ENCODE measurements at places on chromosomes 4 and X.
A peak's percentile ranks its signal among the peaks of the same experiment; 100 is the strongest.

GRCh38 chr4:141006242-141006802, 126.9 kb downstream of the RNF150 start:
- no peak for DNase-seq

DNA sequence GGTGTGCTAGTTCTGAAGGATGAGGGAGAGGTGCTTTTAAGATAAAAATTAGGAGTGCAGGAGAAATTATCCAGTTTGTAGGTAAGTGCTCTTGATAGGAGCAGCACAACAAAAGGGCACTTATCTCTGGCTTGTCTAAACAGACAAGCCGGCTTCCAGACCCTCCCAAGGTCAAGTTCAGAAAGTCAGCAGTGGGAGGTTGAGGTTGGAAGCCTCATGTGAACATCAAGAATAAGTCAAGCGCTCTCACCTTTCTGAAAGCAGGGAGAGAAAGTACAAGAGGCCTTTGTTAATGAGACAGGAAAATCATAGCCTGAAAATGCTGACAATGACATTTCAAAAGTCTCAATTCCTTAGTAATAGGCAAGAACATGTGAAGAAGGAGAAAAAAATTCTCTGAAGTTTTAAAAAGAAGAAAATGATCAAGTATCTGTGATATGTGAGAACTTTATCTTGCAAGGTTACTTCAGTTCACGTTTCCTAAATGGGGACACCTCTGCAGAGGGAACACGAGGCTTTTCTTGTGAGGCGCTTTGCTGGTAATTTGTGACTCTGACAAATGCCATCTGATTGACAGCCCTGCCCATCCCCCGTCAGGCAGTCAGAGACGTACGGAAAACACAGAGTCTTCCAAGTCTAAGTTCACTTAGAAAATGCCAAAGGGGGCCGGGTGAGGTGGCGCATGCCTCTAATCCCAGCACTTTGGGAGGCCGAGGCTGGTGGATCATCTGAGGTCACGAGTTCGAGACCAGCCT, 62.2 kb downstream of the TIGD2 start:
- DNase-seq = no peak

- DNase-seq = peak; percentile 32
Measured at GRCh38 chr4:140092094-140092851, 61.7 kb downstream of the MAML3 start.

DNA sequence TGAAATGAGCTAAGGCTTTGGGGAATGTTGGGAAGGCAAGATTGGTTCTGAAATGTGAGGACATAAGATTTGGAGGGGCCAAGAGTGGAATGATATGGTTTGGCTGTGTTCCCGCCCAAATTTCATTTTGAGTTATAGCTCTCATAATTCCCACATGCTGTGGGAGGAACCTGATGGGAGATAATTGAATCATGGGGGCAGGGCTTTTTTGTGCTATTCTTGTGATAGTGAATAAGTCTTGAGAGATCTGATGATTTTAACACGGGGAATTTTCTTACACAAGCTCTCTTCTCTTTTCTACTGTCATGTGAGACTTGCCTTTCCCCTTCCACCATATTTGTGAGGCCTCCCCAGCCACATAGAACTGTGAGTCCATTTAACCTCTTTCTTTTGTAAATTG, 157.6 kb upstream of the C1QTNF7 start:
- no peak for DNase-seq

DNA sequence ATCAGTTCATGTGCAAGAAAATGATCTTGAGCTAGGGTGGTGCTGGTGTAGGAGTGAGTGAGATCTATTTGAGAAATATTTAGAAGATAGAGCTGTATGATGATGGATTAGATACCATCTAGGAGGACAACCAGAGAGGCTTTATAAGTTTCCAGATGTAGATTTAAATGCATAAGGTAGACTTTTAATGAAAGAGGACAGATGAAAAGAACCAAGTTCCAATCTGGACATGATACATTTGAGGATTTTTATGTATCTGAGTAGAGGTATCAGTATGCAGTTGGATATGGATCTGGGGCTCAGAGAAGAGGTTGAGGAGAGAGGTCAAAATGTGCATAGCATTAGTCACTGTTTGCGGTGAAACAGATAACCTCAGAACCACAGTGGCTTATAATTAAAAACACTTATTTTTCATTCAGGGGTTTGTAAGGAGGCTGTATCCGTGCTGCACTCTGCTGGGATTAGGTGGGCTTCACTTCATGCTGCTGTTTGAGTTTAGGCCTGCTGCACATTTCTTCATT, 348.7 kb downstream of the BMPR1B start:
- DNase-seq = peak; percentile 12

- DNase-seq = peak; percentile 56
Measured at GRCh38 chr4:141851246-141851891, 215.0 kb downstream of the IL15 start.

DNA sequence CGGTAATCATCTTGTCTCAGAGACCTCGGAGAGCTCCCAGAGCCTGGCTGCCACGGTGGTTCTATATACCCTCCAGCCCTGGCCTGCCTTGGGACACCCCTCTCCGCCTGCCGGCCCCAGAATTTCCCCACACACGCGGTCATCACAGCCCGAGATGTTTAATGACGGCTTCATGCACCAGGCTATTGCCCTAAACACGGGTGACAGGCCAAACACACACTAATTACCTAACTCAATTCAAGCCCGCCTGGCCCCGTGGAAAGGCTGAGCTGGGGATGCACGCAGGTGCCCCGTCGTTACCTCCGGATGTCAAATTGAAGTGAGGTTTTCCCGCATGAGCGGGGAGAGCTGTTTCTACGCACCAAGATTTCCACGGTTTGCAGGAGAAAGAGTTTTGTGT, 72.9 kb upstream of the PPP2R3B start:
- no peak for DNase-seq

DNA sequence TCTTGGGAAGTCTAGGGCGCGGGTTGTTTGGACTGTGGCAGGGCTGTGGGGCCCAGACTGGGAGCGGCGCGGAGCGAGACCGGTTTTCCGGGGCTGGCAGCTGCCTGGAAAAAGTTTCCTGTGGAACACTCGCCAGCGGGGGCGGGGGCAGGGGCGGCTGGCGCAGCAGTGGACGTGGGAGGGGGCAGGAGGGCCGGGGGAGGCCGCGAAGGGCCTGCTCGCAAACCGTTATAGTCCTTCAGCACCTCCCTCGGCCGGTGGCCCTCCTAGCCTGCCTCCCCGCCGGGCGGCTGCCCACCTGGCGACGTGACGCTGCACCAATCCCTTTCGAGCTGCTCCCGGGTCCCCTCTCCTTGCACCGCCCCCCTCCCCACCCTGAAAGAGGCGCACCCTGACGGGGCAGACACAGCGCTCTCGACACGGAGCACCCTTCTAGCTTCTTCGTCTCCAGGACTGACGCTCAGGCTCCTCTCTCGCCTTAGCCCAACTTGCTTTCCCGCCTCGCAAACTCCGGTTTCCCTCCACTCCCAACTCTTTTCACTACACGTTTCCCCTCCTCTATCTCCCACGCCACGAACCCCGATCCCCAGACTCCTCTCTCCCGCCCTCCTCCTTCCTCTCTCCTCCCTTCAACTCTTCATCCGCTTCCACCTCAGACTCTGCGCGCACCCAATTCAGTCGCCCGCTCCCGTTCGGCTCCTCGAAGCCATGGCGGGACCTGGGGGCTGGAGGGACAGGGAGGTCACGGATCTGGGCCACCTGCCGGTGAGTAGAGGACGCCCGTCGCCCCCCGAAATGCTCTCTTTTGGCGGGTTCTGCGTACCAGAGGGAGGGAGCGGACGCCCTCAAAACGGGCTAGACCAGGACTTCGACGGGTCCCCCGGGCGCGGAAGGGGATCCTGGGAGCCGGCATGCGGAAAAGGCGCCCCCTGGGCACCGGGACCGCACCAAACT, at the start of gene NRK:
Gene NRK, plus strand, starts transcription at position 402 of the 954 bp plus-strand sequence. Its CDS starts 307 bp downstream, at position 709.
- peak; percentile 35 for DNase-seq

GRCh38 chrX:129845616-129846190, 2.0 kb upstream of the ZDHHC9 start:
- no peak for DNase-seq

DNA sequence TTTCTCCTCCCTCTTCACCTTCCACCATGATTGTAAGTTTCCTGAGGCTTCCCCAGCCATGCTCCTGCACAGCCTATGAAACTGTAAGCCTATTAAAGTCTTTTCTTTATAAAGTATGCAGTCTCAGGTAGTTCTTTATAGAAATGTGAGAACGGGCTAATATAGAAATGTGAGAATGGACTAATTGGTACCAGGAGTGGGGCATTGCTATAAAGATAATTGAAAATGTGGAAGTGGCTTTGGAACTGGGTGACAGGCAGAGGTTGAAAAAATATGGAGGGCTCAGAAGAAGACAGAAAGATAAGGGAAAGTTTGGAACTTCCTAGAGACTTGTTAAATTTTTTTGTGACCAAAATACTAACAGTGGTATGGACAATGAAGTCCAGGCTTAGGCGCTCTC, 959.3 kb downstream of the SH3BGRL start:
- no peak for DNase-seq

DNA sequence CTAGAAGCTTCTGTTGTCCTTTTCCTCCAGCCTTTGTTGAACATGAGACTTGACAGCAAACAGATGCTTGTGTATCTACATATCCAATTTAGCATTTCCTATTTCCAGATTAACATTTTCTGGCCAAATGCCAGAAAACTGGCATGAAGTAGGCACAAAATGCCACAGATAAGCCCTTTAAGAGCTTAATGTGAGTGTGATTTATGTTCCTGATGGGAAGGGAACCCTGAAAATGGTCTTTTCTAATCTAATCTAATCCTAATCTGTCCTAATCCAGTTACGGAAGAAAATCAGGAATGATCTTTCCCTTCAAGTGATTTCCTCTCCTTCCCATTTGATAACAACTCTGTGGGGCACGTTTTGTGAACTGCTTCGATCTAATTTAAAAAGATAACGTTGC, 133.0 kb upstream of the C1QTNF7 start:
- DNase-seq = no peak

DNA sequence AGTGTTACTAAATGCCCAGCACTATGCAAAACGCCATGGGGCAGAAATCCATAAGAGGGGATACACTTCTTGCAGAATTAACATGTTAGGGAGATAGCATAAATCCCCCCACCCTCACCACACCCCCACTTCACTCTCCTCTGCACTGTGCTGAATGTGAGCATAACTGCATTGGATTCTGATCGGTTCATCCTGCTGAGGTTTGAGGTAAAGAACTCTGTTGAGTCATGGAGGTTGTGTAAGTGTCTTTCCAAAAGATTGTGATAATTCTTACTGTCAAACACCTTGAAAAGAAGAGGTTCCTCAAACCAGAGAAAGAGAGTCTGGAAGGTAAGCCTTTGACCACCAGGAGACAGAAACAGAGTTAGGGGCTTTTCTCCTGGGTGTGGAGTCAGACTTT, 43.6 kb downstream of the RBM47 start:
- no peak for DNase-seq

GRCh38 chrX:44144177-44144945, 171.2 kb upstream of the NDP start:
- DNase-seq = no peak

- DNase-seq = no peak
Measured at GRCh38 chr4:100826808-100827548, 309.2 kb upstream of the EMCN start.

DNA sequence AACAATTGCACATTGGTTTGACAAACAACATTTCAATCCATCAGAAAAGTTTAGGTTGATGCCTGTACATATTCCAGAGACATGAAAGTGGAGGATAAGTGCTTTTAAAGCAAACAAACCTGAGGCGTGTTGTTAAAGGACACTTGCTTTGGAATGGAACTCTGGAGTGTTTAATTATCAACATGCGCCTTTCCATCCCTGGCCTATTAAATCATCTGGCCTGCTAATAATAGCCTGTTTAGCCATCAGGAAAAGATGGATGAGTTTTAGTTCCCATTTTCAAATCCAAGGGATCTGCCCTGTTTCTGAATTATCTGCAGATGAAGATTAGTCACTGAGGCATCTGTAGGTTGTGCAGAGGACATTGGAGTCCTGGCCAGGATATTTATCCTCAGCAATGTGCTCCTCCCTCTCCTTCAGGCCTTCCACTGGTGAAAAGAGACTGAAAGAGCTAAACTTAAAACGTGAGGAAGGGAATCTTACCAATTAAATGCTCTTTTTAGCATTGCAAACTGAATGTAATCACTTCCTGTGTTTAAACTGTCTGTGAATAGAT, 388.9 kb downstream of the PPARGC1A start:
- DNase-seq = no peak

DNA sequence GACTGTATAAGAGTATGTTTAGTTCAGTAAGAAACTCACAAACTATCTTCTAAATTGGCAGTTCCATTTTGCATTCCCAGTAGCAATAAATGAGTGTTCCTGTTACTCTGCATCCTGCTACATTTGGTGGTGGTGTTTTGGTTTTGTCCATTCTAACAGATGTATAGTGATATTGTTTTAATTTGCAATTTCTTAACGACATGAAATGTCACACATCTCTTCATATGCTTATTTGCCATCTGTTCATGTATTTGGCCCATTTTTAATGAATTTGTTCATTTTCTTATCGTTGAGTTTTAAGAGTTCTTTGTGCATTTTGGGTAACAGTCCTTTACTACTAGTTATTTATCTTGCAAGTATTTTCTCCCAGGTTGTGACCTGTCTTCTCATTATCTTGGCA, 232.2 kb downstream of the TMA16 start:
- DNase-seq = no peak

- DNase-seq = no peak
Measured at GRCh38 chr4:180350901-180351300, 1892.3 kb upstream of the TENM3 start.

DNA sequence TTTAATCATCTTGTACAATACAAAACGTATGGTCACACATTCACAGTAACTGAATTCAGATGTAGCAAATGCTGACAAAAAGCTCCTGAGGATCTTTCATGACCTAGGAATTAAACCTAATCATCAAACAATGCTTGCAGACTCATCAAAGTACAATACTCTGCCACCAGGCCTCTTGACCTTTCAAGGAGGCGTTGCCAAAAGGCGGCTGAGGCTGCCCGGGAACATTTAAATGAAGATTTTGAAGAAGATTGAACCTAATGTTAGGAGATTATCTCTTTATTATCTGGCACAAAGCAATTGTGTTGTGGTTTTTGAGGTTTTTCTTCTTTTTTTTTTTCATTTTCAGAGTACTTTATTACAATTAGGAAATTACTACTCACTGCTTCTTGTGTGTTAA, 340.5 kb downstream of the GALNTL6 start:
- no peak for DNase-seq

DNA sequence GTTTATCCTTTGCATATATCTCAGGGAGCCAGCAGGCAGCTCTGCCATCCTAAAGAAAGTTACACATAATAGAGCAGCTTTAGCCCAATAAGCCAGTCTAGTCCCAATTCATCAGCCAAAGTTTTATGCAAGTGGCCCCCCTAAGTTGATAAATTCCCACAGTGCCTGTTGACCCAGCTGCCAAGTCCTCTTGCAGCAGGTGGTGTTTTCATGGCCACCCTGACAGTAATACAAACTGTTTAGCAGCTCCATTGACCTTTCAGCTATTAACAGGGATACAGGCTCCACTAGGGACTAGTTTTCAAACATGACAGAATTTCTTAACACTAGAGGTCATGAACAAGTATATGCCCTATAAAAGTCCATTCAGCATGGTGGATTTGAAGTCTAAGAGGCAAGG, 77.5 kb downstream of the HHIP start:
- DNase-seq = no peak

DNA sequence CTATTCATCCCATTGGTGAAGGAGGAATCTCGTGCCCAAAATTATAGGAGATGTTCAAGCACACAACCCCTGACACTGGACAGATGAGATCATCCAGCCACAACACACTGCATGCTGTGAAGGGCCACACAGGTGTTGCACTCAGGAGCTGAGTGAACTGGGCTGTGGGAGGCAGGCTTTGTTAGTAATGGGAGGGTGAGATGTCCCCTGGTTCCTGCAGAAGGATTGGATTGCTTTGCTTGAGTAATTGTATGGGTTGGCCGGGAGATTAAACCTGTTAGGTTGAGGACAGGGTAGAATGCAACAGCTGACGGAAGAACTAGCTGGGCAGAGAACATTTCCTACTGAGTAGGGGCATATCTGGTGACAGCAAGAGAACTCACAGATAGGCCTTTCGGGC, 152.2 kb downstream of the TACR3 start:
- no peak for DNase-seq
